NK-92 treated with Interleukin-12 subunit alpha and Interleukin-12 subunit beta, amount 100 ng/mL, for 24 hours (cell line): ENCODE measurements at places on chromosomes 1 and 21.

DNA sequence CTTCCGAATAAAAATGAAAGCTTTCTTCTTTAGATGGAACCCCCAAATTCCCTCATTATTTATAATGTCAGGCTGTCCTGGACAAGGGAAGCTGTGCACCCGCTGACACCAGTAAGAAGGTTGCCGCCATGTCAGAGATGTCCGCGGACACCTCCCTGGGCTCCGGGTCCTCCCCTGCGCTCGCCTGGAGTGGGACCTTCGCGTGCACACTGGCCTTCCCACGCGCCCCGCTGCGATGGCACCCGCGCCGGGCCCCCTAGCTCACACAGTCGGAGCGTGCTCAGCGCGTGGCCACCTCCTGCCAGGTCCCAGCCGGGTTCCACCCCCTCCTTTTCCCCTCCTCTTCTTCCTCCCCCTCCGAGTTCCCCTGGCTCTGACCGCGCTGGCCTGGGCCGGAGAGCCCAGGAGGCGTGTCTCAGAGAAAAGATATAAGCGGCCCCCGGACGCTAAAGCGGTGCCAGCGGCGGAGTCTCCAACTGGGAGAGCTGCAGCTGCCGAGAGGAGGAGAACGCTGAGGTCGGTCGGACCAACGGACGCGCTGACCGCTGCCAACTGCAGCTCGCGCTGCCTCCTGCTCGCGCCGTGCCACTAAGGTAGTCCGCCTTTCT lies at the start of gene G0S2:
Gene G0S2, plus strand, starts transcription at position 456 of the 608 bp plus-strand sequence. CDS start 273 bp downstream, outside the sequence.
- DNase-seq = no peak

DNA sequence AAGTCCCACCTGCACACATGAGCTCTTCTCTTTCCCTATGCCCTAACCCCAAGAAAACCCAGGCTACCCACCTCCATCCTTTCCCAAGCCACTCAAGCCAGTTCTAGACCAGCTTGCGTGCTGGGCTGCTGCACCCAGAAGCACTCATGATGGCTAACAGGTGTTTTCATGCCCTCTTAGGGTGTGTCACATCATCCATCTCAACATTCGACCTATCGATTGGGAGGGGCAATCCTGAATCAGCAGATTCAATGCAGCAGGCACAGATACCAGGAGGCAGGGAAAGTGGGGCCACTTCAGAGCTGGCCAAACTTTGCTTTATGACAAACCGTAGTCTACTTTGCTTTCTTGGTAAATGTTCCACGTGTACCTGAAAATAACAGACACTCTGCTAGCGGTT lies 6.6 kb upstream of the PRMT2 start:
- DNase-seq = no peak

DNA sequence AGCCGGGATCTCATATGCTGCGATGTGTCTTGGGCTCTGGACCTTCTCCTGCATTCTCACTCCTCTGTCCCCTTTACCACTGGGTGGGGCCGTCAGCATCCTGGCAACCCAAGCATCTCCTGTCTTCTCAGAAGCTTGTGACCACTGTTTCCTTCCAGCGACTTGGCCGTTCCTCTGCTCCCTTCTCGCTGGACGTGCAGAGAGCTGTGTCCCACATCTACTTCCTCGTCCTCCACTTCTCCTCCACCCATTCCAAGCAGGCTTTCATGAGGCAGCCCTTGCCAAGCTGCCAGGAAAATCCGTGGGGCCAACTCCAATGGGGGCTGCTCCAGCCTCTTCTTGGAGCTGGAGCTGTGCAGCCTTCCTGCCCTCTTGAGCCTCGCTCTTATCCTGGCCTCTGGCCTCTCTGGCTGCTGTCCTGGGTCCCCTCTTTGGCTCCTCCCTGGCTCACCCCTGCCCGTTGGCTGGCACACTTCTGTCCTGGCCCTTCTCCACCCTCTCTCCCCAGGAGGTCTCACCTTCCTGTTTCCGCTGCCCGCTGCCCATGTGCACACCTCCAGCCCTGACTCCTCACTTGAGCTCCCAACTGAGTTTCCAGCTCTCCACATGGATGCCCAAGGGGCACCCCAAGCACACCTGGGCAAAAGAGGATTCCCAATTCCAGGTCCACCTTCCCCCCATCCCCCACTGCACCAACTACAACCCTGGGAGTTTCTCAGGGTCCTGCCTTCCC lies 8.7 kb downstream of the FAM131C start:
- no peak for DNase-seq

DNA sequence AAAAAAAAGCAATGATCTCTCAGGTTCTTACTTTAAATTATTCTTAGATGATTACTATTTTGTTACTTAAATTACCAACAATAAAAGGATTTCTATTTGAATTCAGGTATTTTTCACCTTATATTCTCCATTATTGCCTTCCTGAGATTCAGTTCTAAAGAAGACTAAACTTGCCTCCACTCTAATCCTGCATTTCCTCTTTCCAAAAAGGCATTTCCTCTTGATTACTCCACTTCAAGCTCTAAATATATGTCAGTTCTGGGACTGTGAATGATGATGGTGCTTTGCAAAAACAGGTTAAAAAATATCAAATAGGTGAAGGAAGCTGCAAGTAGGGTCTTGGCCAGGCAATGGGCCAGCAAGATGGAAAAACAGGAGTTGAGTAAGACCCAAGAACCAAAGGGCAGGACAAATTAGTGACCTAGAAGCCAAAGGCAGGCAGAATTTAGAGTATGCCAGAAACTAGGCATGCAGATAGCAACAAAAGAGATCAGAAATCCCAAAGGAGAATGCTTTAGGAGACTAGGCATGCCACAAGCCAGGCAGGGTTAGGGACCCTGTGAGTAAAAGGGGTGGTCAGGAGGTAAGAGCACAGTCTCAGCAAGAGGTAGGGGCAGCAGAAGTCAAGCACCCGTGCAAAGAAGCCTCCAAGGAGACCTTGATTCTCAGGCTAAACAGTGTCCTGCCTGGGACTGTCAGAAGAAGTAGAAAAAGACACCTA lies 11.3 kb upstream of the DIPK1A start:
- no peak for DNase-seq

DNA sequence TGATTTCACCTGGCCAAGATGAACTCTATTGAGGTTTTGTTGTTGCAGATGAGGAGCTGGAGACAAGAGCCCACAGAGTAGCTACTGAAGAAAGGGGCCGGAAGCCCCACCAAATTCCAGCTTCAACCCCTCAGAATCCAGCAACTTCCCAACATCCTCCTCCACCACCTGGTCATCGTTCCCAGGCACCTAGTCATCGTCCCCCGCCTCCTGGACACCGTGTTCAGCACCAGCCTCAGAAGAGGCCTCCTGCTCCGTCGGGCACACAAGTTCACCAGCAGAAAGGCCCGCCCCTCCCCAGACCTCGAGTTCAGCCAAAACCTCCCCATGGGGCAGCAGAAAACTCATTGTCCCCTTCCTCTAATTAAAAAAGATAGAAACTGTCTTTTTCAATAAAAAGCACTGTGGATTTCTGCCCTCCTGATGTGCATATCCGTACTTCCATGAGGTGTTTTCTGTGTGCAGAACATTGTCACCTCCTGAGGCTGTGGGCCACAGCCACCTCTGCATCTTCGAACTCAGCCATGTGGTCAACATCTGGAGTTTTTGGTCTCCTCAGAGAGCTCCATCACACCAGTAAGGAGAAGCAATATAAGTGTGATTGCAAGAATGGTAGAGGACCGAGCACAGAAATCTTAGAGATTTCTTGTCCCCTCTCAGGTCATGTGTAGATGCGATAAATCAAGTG lies 14.3 kb downstream of the CD2 start:
- DNase-seq = no peak

DNA sequence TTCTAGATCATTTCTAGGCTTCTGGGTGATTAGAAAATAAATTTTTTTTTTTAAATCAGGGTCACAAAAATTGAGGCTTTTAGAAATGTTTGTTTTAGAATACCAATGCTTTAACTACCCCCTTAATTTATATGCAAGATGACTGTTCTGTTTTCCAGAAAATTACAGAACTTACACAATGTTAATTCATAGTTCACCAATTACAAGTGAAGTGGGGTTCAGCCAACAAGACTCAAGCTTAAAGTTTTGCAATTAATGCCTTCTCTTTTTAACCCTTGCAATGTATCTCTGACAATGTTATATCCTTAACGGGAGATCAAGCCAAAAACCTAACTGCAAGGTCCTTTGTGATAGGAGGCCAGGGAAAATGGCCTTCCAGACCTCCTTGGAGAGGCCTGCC lies 5.6 kb downstream of the PRELP start:
- DNase-seq = no peak

- DNase-seq = no peak
Observed at GRCh38 chr1:89587729-89588161, 45.2 kb upstream of the LRRC8C start.

GRCh38 chr21:42350318-42350910 lies 380 bp downstream of the TFF2 start:
- no peak for DNase-seq

GRCh38 chr21:44950351-44950750 lies 10.5 kb downstream of the SLX9 start:
- no peak for DNase-seq

DNA sequence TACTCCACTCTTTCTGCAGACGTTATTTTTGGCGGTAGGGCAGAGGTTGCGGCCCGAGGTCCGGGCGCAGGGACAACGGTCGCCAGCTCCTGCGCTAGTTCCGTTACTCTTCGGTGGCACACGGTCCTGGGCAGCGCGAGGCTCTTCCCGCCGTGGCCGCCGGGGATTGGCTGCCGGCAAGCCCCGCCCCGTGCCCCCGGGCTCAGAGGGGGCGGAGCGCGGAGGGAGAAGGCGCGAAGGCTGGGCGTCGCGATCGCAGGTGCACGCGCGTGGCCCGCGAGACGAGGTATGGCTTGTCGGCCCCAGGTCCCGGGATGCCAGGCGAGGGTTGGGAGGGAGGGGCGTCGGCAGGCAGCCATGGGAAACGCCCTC lies 518 bp upstream of the SHE start:
- DNase-seq = no peak

DNA sequence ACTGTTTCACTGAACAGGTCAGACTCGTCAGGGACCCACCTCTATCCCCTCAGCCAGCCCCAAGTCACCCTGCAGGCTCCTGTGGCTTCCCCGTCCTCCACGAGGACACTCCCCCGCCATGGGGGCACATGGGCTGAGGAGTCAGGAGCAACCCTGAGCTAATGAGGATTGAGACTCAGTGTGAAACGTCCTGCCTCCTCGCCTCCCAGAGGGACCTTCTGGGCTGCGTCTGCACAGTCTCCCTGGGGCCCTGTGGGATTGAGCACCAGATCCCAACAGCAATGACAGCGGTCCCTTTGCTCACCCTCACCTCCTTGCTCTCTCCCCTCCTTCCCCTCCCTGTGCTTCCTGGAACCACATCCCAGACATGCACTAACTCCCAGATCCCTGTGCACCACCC lies 18.9 kb upstream of the SLC25A33 start:
- no peak for DNase-seq

DNA sequence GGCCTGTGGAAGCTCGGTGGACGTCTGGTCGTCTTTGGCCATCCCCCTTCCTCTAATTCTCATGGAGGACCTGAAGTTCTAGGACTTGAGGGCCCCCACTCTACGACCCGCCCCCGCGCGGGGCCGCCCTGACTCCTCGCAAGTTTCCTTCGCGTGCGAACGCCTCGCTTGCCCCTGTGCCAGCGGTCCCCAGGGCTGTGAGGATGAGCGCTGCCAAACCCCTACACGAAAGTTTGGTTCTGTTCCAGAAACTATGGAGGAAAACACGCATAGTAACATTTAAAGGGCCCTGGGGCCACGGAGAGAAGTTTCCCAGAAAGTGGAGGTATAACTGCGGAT lies 304 bp upstream of the GNG12 start:
- no peak for DNase-seq

DNA sequence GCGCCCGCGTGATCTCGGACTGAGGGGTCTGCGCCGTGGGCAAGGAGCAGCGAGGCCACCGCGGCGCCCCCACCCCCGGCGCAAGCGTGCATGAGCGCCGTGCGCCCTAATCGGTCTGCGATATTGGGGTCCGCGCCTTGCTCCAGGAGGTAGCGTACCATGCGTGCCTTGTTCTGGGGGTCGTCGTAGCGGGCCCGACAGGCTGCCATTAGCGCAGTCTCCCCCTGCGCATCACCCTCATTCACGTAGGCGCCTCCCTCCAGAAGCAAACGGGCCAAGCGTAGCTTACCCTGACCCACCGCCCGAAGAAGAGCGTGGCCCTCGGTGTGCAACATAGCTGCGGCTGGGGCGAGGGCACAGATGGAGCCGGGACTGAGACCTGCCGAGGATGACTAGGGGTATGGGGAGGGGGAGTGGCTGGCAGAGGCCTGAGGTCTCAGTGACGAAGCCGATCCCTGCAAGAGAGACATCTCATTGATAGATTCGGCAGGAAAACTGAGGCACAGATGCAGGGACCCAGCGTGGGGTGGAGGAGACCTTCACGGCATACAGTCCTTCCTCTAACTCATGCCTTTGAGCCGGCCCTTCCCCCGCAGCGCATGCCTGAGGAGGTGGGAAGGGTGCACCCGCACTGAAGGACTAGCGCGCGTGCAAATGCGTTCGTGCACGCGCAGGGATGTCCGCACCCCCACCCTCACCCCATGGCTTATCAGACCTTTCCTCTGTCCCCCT lies 2.8 kb downstream of the ANKRD34A start:
- no peak for DNase-seq

DNA sequence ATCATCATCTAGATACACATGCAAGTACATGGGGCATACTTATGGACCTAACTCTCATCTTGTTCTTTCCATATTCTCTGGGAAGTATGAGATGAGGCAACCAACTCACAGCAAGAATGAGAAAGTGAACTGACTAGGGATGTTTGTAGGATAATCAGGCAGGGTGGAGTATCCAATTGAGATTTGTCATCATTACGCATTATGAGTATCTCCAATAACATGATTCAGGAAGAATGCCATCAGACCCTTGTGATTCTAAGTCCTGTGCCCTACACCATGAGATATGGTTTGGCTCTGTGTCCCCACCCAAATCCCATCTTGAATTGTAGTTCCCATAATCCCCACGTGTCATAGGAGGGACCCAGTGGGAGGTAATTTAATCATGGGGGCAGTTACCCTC lies 154.0 kb downstream of the SLC30A10 start:
- no peak for DNase-seq

DNA sequence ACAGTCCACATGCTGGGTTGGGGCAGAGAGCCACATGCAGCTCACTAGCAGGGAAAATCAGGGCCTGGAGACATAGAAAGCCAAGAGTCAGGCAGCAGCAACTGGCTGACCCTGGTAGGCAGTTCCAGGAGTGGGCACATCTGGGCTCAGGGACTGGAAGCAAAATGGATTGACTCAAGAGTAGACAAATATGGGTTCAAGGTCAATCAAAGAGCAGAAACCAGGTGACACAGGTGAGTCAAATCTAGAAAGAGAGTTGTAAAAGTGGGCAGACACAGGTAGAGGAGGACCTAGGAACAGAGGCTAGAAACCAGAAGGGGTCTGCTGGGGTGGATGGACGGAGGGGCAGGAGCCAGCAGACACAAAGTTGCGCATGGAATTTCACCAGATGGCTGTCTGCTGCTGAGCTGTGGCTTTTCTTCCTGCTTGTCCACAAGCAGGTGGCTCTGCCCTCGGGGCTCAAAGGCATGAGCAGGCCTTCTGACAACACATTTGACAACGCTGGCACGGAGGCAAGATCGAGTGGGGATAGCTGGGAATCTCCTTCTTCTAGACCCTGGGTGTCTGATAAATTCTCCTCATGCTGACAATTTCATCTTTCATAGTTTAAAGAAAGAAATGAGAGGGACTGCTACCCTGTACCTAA lies 40.8 kb upstream of the IGSF3 start:
- no peak for DNase-seq
